ENCODE measurements at places on chromosomes 6 and 20.

GRCh38 chr20:62941792-62942191 lies 3.8 kb downstream of the GID8 start:
- DNase-seq = no peak

DNA sequence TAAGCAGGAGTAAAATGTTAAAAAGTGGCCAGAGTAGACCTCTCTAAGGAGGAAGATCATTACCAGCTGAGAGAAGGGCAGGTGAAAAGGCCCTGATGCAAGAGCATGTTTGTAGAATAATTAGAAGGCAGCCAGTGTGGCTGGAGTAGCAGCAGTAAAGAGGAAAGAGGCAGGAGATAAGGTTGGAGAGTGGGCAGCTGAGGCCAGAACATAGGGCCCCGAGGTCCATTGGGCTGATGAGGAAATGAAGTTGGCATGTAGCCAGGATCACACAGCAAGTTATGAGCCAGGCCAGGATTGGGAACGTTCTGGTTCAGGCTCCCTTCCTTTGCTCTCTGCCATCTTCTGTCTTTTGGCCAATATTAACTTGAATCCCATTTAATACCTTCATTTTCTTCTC lies 51.6 kb downstream of the RALY start:
- DNase-seq = no peak

- DNase-seq = no peak
Observed at GRCh38 chr6:84271061-84271716, 43.7 kb upstream of the CEP162 start.

- no peak for DNase-seq
Observed at GRCh38 chr6:125818225-125818657, 27.5 kb downstream of the NCOA7 start.

DNA sequence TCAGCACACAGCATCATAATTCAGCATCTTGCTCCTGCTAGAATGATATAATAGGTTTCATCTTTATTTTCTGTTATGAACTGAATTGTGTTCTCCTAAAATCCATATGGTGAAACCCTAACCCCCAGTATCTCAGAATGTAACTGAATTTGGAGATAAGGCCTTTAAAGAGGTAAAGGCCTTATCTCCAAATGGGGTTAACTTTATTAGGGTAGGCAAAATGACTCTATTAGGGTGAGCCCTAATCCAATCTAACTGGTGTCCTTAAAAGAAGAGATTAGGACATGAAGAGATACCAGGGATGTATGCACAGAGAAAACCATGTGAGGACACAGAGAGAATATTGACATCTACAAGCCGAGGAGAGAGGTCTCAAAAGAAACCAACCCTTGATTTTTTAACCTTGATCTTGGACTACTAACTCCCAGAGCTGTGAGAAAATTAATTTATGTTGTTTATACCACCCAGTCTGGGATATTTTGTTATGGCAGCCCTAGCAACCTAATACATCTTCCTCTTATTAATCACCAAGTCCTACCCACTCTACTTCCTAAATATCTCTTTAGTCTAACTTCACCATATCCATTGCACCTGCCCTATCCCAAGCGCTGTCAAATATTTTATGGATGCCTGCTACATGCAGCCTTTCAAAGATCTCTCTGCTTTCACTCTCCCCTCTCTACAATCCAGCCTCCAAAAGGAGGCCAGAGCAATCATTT lies 8.5 kb upstream of the MRS2 start:
- DNase-seq = no peak

- peak; percentile 48 for DNase-seq
Observed at GRCh38 chr20:956330-956951, 40.3 kb upstream of the ANGPT4 start.

GRCh38 chr6:18527836-18528743 lies 140.9 kb downstream of the RNF144B start:
- no peak for DNase-seq

- DNase-seq = no peak
Observed at GRCh38 chr6:94414041-94414440, 994.7 kb upstream of the EPHA7 start.

- DNase-seq = no peak
Observed at GRCh38 chr6:167212713-167213005, 54.9 kb upstream of the GPR31 start.

- no peak for DNase-seq
Observed at GRCh38 chr6:154359161-154359574, 2.6 kb upstream of the IPCEF1 start.

DNA sequence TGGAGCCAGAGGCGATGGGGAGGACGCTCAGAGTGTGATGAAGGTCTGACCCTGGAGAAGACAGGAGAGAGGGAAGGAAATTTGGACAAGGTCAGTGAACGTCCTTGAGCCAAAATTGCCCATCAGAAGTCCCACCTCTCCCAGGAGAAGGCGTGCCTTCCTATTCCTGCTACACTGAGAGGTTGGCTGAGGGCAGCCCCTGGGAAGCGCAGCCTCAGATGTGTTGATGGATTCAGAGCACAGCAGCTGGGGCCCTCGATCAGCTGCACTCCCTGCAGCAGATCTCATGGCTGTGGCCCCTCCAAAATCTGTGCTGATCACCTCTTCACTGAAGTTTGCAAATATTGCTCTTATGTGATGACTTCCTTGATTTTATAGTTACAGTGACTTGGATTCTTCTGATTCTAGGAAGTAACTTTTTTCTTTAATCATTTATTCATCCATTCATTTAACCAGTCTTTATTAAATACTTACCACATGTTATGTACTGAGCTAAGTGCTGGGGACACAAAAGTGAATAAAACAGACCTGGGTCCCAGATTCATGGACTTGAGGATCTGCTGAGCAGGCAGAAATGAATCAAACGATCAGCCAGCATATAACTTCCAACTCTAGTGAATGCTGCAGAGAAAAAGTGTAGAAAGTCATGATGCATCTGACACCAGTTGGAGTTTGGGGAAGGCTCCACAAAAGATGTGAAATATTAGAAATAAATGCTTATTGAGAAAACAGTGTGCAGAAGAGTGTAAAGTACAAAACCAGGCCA lies 69.6 kb upstream of the ARMC2 start:
- no peak for DNase-seq

- DNase-seq = no peak
Observed at GRCh38 chr20:20386192-20386591, 18.3 kb downstream of the INSM1 start.

DNA sequence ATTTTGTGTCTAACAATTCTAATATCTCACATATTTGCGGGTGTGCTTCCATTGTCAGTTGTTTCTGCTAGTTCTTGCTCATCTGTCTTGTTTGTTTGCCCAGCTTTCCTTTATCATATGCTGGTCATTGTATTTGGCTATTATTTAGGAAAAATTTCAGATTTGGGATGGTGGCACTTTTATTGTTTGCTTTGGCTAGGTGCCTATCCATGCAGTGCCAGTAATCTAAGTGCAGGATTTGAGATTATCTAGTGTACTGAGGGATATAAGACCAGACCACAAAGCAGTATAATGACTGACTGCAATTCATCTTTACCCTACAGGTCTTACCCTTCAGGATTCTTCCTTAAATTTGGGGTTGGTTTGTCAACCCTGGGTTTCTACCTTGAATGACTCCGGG lies 63.9 kb downstream of the NINL start:
- DNase-seq = no peak

DNA sequence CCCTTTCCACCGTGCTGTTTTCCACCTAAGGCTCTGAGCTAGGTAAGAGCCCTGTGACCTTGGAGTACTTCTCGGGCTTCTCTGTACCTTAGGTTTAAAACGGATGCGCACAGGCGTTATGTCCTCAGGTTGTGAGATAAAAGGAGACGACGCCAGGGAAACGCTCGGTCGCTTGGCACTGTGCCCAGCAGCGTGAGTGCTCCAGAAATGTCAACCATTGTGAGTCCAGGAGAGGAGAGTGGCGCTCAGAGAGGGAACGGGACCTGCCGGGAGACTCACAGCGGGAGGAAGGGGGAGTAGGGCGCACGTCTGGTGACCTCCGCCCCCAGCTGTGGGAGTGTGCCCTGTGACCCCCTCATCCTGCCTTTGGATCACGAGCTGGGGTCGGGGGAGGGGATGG lies 33.8 kb upstream of the SCRT2 start:
- DNase-seq = no peak

All from activated T-helper 1 cell treated with anti-CD3 and anti-CD28 coated beads, Interleukin-2, amount 50 U/mL, for 16 hours (primary cell).